ENCODE measurements at places on chromosomes 2 and 18.

GRCh38 chr2:143730155-143730952, 601.1 kb downstream of the ARHGAP15 start:
- no peak for DNase-seq

DNA sequence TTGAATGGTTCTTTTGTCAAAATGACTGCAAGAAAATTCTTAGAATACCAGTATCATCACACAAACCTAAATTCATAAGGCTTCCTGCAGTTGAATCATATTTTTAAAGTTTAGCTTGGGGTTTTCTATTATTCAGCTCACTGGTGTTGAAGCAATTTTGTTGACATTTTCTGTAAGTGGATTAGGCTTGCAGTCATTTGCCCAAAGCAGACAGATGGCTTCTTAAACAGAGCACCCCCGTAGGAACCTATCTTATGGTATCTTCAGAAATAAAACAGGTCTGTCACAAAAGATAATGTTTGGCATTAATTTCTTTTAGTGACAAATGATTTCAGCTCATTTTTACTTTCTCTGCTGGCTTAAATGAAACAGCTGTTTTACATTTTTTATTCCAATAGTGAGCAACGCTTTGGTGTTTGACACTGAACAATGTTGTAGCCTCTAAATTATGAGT, 331.1 kb downstream of the PLCL1 start:
- no peak for DNase-seq

GRCh38 chr2:136362676-136363390, 244.9 kb upstream of the CXCR4 start:
- DNase-seq: peak; percentile 28

GRCh38 chr2:216770717-216771116, 75.4 kb upstream of the IGFBP5 start:
- no peak for DNase-seq

DNA sequence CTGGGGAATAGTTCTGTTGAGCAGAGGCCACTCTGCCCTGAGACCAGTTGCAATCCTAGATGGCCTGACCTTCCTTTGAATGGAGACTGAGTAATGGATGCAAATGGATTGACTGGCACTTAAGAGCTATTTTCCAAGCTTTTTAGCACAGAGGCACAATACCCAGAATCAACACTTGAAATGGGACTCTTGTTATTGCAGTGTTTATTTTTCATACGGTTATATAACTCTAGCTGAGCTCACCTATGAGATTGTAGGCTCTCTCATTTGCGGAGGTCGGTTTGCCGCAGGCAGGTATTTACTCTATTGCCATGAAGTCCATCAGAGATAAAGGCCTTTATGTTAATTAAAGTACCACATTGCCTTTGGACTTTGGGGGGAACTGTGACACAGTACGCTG, 422.3 kb upstream of the CELF4 start:
- no peak for DNase-seq

- no peak for DNase-seq
Observed at GRCh38 chr18:46481847-46482245, 175.2 kb downstream of the LOXHD1 start.

GRCh38 chr2:76450024-76450475, 739.3 kb upstream of the GCFC2 start:
- DNase-seq: no peak

DNA sequence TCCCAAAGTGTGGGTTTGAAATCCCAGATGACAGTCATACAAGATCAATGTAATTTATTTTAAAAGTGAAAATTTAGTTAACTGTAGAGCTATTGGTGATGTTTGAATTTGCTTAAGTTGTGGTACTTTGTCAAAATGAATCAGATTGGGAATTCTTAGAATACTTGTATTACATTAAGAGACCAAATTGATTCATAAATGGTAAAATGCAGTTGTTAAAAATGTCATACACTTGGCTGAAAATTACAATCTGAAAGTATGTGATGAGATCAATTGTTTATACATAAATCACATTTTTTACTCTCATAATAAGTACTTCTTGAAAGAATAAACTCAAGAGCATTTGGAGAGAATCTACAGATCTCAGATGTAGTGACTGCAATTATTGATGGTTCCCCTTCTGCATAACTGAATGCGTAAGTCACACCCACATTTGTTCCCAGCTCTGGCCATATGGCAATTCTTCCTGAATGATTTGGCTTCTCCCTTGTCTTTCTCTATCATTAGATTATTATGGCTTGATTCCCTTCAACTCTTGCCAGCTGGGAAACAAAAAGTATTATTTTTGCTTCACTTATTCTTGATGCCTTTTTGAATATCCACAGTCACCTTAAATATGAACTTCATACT, 558.5 kb downstream of the CPS1 start:
- DNase-seq: no peak

GRCh38 chr2:182073613-182074012, 88.0 kb downstream of the PPP1R1C start:
- no peak for DNase-seq

- DNase-seq: no peak
Observed at GRCh38 chr2:148646231-148646559, 1.6 kb downstream of the EPC2 start.

GRCh38 chr2:124289060-124289459, 264.0 kb downstream of the CNTNAP5 start:
- DNase-seq: no peak

GRCh38 chr2:1406434-1406833, 6.8 kb upstream of the TPO start:
- DNase-seq: no peak

GRCh38 chr2:96374211-96374951, 38.8 kb downstream of the NCAPH start:
- DNase-seq: no peak

- no peak for DNase-seq
Observed at GRCh38 chr2:20181761-20182160, 43.2 kb downstream of the SDC1 start.

DNA sequence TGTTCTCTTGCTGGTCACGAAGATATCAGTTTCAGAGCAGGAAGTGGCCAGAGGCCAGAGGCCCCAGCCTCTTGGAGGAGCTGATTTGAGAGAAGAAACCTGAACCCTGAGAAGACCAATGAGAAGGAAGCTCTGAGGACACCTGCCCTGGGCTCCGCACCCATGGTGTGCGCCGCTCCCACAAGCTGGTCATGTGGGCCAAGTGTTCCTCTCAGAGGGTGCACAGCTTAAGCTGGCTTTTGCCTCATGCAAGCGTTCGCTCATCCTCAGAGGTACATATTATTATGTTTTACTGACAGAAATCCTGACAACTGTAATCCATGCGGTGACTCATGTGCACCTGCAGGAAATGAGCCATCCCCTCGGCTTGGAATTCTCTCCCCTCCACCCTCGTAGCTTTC, 316.1 kb upstream of the MYT1L start:
- DNase-seq: no peak

- DNase-seq: no peak
Observed at GRCh38 chr18:78693429-78693828, 286.2 kb upstream of the SALL3 start.

GRCh38 chr2:220619525-220620220, 952.4 kb downstream of the EPHA4 start:
- no peak for DNase-seq

DNA sequence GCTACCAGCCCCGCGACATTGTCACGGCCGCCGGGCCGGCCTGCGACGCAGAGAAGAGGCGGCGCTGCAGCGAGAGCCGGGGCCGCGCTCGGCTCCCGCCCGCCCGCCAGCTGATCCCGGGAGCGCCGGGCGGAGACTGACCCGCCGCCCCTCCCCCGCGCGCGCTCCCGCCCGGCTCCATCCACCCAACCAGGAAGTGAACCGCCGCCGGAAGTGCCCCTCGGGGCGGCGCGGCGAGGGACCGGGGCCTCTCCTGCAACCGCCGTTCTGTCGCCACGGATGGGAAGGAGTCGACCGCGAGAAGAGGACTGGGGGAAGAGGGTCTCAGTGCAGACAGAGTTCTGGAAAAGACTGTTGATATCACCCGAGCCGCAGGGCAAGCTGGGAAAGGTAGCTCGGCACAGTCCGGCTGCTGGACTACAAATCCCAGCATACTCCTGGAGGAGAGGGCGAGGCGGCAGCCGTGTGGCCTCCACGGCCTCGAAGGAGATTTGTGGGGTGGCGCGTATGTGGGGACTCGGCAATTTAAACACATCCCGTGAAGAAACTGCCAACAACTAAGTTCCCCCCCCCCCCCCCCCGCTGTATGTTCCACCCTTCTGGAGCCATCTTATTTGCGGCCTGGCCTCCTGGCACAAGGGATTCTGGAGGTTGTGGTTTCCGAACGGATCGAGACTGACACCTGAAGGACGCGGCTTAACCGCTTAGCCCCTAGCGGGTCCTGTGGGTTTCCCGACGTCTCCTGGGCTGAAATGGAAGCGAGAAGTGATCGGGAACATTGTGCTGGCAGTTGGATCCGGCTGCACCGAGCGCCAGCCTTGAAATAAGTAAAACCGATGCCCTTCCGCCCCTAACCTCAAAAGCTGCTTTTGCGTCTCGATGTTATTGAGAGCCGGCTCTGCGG, at the start of gene AAK1:
TSS of gene AAK1 (minus strand) at position 138 of the 904 bp plus-strand sequence. CDS start 699 bp downstream, outside the sequence.
- DNase-seq: peak; percentile 82

DNA sequence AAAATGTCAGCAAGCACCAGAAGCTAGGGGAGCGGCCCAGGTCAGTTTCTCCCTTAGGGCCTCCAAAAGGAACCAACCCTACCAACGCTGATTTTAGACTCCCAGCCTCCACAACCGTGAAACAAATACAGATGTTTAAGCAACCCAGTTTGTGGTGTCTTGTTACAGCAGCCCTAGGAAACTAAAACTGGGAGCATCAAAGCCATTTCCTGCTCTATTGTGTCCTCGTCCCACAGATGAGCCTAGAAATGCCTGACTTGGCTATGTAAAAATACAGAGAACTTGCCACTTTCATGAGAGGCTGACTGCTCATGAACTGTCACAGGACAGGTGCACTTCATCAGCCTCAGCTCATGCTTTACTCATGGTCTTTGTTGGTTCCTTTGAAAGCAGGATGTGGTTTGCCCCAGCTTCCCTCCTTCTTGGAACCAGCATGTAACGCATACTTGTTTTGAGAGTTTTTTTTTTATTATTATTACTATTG, 97.6 kb upstream of the SLC39A10 start:
- DNase-seq: peak; percentile 79

- DNase-seq: no peak
Observed at GRCh38 chr2:163657281-163657656, 78.5 kb downstream of the FIGN start.

- DNase-seq: no peak
Observed at GRCh38 chr18:22337306-22337705, 80.4 kb downstream of the CTAGE1 start.

DNA sequence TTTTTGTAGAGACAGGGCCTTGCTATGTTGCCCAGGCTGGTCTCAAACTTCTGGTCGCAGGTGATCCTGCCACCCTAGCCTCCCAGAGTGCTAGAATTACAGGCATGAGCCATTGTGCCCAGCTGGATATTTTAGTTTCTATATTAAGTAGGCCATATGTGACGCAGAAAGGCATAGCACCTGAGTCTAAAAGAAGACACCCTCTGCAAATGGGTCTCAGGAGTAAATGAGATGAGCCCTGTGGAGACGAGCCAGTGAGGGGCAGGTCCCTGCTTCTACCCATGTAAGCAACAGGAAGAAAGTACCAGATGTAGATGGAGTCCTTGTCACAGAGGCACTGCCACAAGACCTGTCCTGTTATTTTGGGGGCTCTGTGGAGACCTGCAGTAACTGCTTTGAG, 322.4 kb downstream of the PTPRM start:
- no peak for DNase-seq

DNA sequence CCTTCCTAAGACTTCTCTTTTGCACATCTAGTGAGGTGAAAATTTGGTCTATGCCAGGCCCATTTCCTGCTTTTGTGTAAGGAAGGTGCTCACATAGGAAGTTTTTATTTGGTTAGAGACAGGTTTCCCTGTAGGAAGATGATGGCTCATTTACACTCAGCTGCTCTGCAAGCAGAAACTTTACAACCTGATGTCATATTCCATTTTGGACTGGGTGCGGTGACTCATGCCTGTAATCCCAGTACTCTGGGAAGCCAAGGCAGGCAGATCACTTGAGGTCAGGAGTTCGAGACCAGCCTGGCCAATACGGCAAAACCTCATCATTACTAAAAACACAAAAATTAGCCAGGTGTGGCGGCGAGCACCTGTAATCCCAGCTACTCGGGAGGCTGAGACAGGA, 35.8 kb downstream of the CASP10 start:
- no peak for DNase-seq

- DNase-seq: no peak
Observed at GRCh38 chr18:58605027-58606020, 23.6 kb downstream of the ALPK2 start.

- DNase-seq: no peak
Observed at GRCh38 chr2:1929962-1930361, 185.6 kb upstream of the PXDN start.

GRCh38 chr18:26746826-26747475, 118.6 kb downstream of the AQP4 start:
- no peak for DNase-seq

DNA sequence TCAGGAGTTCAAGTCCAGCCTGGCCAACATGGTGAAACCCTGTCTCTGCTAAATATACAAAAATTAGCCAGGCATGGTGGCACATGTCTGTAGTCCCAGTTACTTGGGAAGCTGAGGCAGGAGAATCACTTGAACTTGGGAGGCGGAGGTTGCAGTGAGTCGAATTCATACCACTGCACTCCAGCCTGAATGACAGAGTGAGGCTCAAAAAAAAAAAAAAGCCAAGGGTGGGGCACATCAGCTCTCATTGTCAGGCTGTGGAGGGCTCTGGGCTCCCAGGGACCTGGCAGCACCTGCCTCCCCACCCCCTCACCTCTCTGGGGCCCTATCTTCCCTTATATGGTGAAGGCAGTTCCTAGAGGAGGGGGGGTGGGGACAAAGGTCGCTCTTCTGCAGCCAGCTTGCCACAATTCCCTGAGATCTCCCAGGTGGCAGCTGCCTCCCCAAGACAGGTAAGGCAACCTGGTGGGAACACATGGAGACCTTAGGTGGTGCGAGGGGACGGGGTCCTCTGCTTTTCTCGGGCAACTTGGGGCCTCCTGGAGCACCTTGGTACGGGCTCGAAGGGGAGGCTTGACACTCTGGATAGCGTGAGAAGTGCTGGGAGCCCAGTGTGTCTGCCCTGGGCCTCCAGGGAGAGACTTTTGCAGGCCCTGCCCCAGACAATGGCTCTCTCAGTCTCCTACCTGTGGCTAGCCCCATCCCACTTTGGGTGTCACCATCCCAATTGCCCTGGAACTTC, at the start of gene VIL1:
TSS of gene VIL1 (plus strand) at position 407 of the 742 bp plus-strand sequence. CDS start 4,656 bp downstream, outside the sequence.
- no peak for DNase-seq

DNA sequence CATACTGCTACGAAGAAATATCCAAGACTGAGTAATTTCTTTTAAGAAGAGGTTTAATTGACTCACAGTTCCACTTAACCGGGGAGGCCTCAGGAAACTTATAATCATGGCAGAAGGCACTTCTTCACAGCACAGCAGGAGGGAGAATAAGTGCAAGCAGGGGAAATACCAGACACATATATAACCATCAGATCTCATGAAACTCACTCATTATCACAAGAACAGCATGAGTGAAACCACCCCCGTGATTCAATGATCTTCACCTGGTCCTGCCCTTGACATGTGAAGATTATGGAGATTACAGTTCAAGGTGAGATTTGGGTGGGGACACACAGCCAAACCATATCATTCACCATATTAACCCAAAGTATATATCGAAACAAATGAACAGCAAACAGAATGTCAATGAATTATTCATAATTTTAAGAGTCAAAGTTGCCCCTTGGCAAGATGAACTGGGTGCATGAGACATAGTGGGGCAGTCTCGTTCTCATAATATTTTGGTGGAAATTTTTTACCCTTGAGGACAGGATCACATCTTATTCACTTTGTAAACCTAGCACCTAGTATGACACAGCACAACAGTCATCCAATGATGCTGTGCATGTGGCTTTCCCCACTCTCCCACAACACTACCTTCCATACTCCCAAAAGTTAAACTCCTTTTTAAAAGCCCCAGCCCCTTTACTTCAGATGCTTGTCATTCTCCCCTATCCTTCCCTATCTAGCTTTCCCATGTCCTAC, 425.3 kb downstream of the ZEB2 start:
- DNase-seq: no peak

Measured in HL-60 (cell line).